HTR-8/SVneo (cell line): ENCODE measurements at places on chromosomes 2 and 18.
A peak's percentile ranks its signal among the peaks of the same experiment; 100 is the strongest.

GRCh38 chr2:64019083-64019974 lies at the start of gene VPS54:
Gene VPS54 (minus strand): TSS chr2:64019428. CDS start chr2:63983999, 35,429 bp downstream.
- peak; percentile 53 for DNase-seq

DNA sequence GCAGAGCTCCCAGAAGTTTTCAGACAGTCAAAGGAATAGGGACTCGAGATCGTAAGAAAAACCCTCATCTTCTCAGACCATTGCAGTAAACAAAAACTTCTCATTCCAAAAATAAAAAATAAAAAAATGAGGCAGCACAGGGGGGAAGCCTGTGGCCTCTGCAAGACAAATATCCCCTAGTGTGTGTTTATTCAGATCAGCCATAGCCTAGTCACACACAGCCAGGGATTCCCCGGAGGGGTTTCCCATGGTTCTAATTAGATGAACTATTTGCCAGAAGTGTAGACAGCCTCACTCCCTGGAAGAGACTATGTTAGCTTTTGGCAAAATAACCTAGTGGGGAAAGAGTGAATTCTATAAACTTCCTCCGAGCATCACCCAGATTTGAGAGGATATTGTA lies 122.9 kb upstream of the KLF7 start:
- no peak for DNase-seq

DNA sequence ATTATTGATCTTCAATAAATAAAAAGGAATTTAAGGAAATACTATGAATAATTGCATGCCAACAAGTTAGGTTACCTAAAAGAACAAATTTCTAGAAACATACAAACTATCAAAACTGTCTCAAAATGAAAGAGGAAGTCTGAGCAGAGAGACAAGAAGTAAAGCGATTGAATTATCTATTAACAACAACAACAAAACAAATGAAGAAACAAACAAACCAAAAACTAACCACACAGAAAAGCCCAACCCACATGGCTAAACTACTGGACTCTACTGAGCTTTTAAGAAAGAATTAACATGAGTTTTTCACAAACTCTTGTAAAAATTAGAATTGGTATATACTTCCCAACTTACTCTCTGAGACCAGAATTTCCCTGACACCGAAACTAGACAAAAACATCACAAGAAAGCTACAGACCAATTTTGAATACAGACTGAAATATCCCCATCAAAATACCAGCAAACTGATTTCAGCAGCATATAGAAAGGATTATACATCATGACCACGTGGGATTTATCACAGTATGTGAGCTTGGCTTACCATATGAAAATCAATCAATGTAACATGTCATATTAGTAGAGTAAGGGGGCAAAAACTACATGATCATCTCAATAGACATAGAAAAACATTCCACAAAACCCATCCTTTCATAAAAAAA lies 16.6 kb upstream of the GALNT1 start:
- no peak for DNase-seq

DNA sequence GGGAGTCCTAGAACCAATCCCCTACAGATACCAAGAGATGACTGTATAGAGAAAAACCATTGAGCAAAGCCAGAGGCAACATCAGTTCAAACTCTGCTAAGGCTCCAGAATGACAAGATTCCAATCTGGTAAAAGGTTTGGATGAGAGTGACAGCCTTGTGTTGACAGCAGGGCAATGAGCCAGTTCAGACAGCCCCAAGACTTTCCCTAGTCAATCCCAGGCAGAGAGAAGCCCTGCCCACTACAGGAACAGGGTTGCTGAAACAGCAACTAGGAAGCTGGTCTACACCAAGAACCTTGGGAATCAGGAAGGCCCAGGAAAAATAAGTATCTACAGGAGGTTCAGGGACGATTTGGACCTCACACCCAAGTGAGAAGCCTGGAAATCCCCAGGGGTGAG lies 3.3 kb downstream of the PSTPIP2 start:
- no peak for DNase-seq

DNA sequence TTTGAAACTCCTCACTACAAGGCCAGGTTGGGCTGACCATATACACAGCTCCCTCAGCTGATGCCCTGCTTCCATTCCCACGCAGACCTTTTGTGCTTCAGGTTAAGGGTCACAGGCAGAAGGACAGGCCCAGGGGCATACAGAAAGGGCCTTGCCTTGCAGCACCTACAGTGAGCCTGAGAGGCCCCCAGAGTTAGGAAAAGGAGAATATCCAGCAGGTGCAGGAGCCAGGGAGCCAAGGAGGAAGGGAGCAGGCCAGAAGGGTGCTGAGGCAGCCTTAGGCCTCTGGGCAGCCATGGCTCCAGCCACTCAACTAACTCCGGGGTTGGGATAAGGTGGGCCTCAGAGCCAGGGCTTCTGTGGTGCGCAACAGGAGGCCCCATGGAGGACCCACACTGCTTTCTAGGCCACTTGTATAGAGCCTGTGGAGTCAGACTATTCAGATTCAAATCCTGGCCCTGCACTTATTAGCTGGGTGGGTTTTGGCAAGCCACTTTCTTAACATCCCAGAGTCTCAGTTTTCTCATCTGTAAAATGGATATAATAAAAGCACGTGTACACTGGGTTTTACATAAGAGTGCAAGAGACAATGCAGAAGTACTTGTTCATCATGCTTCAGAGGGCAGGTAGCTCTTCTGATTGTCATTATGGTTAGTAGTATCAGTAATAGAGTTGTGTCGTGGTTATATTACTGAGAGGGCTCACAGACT lies 214.6 kb upstream of the HAAO start:
- DNase-seq = no peak

DNA sequence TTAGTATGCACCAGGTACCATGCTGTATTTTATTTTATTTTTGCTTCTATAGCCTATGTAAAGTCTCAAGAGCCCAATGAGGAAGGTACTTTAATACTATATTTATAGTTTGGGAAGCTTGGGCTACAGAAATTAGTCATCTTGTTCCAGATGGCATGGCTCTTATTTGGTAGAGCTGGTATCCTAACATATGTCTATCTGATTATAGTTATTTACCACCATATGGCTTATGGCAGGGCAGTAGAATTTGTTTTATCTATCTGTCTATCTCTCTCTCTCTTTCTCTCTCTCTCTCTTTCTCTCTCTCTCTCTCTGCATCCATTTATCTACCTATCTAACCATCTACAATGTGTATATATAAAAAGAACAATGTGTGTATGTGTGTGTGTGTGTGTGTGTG lies 1293.7 kb upstream of the SLC39A10 start:
- DNase-seq = no peak

GRCh38 chr18:3410273-3410672 lies 39.7 kb upstream of the TGIF1 start:
- no peak for DNase-seq

DNA sequence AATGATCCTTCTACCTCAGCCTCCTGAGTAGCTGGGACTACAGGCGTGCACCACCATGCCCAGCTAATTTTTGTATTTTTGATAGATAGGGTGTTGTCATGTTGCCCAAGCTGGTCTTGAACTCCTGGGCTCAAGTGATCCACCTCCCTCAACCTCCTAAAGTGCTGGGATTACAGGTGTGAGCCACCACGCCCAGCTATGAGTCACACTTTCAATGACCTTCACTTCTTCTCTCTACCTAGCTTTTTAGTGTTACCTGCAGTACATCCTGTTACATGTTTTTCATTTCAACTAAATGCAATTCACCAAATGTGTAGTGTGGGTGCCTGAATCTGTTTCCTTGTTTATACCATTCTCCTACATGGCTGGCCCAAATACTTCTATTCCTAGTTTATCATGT lies 64.0 kb downstream of the SLC39A10 start:
- no peak for DNase-seq

- DNase-seq = peak; percentile 65
These were observed 325.6 kb upstream of the VRK2 start for GRCh38 chr2:57720728-57721627.

- DNase-seq = no peak
These were observed 151.3 kb downstream of the CCDC85A start for GRCh38 chr2:56335101-56335500.

DNA sequence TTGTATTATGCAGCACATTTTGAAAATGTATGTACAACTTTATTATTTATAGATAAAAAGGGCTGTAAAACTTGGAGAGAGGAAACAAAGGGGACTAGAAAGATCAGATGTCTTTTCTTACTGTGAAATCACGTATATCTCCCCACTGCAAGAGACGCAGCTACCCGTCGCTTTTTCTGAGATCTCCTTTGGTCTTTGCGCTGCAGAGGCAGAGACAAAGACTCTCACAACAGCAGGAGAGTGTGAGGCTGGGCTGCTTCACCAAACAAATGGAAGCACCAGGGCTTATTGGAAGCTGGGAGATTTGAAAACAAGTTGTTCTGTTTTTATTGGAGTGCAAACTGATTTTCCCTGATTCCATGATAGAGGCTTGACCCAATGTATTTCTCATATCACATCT lies 129.0 kb upstream of the PARD3B start:
- no peak for DNase-seq

GRCh38 chr2:105397953-105398335 lies 907 bp downstream of the FHL2 start:
- DNase-seq = no peak

GRCh38 chr2:78061732-78062131 lies 539.6 kb upstream of the LRRTM4 start:
- no peak for DNase-seq

- DNase-seq = no peak
These were observed 194.4 kb downstream of the TMX3 start for GRCh38 chr18:68520406-68521075.

DNA sequence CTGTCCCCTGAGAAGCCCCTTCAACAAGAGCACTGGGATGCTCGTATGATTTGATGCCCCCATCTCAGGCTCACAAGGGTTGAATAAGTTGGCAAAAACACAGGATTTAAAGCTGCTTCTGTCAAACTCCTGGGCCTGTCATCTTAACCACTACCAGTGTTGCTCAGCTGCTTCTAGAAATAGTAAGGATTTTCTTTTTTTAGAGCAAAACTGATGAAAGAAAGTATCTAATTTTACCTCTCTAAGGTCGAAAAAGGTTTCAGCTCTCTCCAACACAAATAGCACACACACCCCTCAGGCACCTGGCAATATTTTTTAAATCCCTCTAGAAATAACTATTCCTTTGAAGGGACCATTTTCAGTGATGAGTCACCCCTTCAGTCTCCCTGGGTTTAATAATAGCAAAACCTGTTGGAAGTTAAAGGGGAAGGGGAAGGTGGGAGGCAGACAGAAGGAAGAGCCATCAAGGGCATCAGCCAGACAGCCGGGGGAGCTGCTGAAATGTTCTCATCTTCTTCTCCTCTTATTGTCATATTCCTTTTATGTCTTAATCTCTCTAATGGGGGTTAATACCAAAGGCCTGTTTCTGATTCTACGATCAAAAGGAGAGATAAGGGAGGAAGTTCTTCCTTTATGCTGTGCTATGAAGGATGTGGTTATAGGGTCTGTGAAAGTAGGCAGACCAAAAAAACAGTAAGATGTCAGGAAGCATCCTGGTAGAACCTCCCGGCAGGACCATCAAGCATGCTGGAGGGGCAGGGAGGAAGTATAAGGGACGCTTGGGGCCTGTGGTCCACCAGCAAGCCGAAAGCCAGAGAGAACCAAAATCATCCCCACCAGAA lies 31.9 kb upstream of the SLC35G4 start:
- no peak for DNase-seq

DNA sequence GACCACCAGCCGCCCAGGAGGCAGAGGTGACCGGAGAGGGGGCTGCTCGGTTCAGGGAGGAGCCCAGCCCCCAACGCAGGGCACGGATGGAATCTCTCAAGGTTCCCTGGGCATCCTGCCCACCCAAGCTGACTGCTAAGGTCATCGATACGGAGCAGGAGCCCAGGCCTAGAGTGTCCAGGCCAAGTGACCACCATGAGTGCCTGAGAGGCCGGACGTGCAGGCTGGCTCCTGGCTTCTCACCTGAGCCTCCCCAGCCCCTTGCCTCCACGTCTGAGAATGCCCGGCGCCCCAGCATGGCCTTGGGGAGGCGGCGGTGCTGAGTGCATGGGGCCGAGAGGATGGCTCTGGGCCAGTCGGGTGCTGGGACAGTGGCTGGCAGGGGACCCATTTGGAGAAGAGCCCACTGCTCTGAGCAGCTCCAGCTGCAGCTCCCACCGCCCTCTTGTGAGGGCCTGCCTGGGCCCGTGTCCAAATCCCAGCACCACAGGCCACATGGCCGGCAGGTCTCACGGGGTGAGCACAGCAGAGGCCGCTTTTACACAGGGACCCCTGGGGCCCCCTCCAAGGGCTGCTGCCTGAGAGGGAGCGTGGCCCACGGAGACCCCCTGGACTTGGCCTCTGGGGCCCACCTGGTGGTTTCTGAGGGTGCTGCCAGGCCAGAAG lies 102.8 kb upstream of the CTDP1 start:
- no peak for DNase-seq

DNA sequence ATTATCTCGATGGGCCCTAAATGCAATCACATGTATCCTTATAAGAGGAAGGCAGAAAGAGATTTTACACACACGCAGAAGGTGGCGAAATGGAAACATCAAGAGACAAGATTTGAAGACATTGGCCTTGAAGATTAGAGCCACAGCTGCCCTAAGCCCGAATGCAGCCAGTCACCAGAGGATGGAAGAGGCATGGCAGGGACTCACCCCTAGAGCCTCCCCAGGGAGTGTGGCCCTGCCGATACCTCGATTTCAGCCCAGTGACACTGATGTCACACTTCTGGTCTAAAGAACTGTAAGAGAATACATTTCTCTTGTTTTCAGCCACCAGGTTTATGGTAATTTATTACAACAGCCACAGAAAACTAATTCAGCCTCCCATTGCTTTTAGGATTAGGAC lies 17.4 kb downstream of the TTC39C start:
- DNase-seq = no peak

GRCh38 chr2:101704046-101704466 lies 6.5 kb downstream of the MAP4K4 start:
- peak; percentile 50 for DNase-seq
